ENCODE measurements at places on chromosomes 13 and 19.

DNA sequence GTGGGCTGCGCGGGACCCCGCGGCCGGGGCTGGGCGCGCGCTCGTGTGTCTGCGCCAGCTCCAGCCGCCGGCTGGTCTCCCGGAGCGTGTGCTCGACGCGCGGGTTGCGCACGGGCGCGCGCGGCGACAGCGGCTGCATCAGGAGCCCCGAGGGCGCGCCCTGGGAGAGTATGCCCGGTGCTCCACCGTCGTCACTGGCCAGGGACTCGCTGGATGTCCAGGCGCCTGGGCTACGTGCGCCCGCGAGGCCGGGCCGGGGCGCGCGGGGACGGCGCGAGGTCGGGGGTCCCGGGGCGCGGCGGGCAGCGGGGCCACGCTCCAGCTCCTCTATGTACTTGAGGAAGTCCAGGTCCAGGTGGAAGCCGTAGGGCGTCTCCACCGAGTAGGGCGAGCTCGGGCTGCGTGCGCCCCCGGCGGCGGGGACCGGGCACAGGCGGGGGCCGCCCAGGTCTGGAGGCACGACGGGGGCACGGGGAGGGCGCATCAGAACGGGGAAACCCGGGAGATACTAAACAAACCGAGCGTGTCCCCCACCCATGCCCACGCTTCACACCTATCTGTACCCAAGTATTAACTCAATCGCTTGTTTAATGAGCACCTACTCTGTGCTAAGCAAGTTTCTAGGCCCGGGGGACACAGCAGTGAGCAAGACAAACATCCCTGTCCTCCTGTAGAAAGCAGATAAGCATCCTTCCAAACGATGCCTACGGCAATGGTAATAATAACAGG, 7.6 kb downstream of the KANK3 start:
- H3K27ac ChIP-seq, result no peak overlapping the region
- H3K4me1 ChIP-seq, result peaks cover 18% of the 10 kb centered on the region
- peak overlapping the region; percentile 19 for H3K4me3 ChIP-seq
- no peaks in the 10 kb centered on the region for H3K36me3 ChIP-seq
- no peaks in the 10 kb centered on the region for H3K27me3 ChIP-seq

GRCh38 chr19:13120817-13121216, 2.8 kb downstream of the NACC1 start:
- peaks cover 47% of the 10 kb centered on the region for H3K4me1 ChIP-seq
- H3K27me3 ChIP-seq, result no peaks in the 10 kb centered on the region
- no peaks in the 10 kb centered on the region for H3K36me3 ChIP-seq
- H3K4me3 ChIP-seq, result no peak overlapping the region

DNA sequence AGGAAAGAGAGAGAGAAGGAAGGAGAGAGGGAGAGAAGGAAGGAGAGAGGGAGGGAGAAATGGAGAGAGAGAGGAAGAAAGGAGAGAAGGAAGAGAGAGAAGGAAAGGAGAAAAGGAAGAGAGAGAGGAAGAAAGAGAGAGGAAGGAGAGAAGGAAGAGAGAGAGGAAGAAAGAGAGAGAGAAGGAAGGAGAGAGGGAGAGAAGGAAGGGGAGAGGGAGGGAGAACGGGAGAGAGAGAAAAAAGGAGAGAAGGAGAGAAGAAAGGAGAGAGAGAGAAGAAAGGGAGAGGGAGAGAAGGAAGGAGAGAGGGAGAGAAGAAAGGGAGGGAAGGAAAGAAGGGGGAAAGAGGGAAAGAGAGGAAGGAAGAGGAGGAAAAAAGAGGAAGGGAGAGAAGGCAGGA, 1070.7 kb downstream of the UQCRFS1 start:
- no peak overlapping the region for H3K4me3 ChIP-seq
- no peaks in the 10 kb centered on the region for H3K27me3 ChIP-seq
- no peak for DNase-seq
- H3K27ac ChIP-seq, result no peak overlapping the region

- no peak overlapping the region for H3K4me3 ChIP-seq
- no peak for DNase-seq
- no peaks in the 10 kb centered on the region for H3K4me1 ChIP-seq
- H3K36me3 ChIP-seq, result no peaks in the 10 kb centered on the region
Measured at GRCh38 chr13:67792151-67792676, 562.1 kb upstream of the PCDH9 start.

GRCh38 chr13:76638882-76639281, 247.3 kb downstream of the KCTD12 start:
- no peak overlapping the region for H3K27ac ChIP-seq
- no peak overlapping the region for H3K4me3 ChIP-seq
- no peak for DNase-seq
- H3K4me1 ChIP-seq, result peaks cover 10% of the 10 kb centered on the region
- no peaks in the 10 kb centered on the region for H3K36me3 ChIP-seq
- H3K27me3 ChIP-seq, result no peaks in the 10 kb centered on the region

DNA sequence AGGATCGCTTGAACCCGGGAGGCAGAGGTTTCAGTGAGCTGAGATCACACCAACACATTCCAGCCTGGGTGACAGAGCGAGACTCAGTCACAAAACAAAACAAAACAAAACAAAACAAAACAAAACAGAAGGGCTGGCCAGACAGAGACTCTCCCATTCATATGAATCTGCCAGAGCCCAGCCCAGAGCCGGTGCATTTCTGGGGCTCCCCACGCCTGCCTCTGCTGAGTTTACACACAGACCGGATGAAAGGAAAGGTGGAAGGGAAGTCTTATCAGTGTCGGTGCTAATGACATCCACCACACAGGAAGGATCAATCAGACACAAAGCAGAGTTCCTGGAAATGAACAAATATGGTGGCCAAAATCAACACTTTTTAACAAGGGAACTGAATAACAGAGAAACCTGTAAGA, 6.8 kb downstream of the TRAPPC6A start:
- H3K4me1 ChIP-seq, result peaks cover 22% of the 10 kb centered on the region
- peak overlapping the region; percentile 9 for H3K27ac ChIP-seq
- DNase-seq, result no peak
- H3K4me3 ChIP-seq, result no peak overlapping the region
- no peaks in the 10 kb centered on the region for H3K36me3 ChIP-seq
- H3K27me3 ChIP-seq, result no peaks in the 10 kb centered on the region

GRCh38 chr19:534088-534487, 2.5 kb downstream of the CDC34 start:
- peak overlapping the region; percentile 87 for H3K27ac ChIP-seq
- H3K27me3 ChIP-seq, result no peaks in the 10 kb centered on the region
- H3K4me3 ChIP-seq, result peak overlapping the region; percentile 95
- peaks cover 43% of the 10 kb centered on the region for H3K4me1 ChIP-seq

GRCh38 chr19:12092065-12092867, 27.7 kb downstream of the ZNF844 start:
- no peaks in the 10 kb centered on the region for H3K27me3 ChIP-seq
- H3K36me3 ChIP-seq, result no peaks in the 10 kb centered on the region
- DNase-seq, result no peak
- H3K27ac ChIP-seq, result peak overlapping the region; percentile 79
- peak overlapping the region; percentile 73 for H3K4me3 ChIP-seq

DNA sequence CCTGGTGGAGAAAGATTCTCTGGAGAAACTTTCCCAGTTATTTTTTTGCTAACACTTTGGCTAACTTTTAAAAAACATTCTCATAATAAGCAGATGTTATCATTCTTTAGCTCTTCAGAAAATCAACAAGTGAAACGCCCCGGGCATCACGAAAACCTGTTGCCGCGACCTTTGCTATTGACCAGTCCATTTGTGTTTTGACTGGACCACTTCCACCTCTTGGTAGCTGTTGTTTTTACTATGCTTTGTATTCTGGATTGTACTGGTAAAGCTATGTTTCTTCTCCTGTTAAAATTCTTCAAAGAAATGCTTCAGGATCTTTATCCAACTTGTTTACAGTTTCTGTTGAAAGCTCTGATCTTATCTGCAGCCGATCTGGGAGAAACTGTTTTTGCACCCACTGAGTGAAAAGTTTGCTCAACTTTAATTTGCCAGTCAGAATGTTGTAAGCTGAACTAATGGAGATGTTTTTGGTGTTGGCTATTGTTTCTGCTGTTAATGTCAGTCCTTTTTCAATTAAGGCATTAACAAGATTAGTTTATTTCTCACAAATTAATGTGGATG, 23.3 kb downstream of the UFM1 start:
- DNase-seq, result no peak
- H3K4me3 ChIP-seq, result no peak overlapping the region
- H3K4me1 ChIP-seq, result peaks cover under 1% of the 10 kb centered on the region
- no peaks in the 10 kb centered on the region for H3K27me3 ChIP-seq
- no peaks in the 10 kb centered on the region for H3K36me3 ChIP-seq
- H3K27ac ChIP-seq, result no peak overlapping the region

GRCh38 chr13:20457670-20458069, 68.0 kb downstream of the CRYL1 start:
- no peak overlapping the region for H3K4me3 ChIP-seq
- H3K27ac ChIP-seq, result no peak overlapping the region
- peaks cover 5% of the 10 kb centered on the region for H3K4me1 ChIP-seq
- no peaks in the 10 kb centered on the region for H3K27me3 ChIP-seq
- DNase-seq, result peak; percentile 5

DNA sequence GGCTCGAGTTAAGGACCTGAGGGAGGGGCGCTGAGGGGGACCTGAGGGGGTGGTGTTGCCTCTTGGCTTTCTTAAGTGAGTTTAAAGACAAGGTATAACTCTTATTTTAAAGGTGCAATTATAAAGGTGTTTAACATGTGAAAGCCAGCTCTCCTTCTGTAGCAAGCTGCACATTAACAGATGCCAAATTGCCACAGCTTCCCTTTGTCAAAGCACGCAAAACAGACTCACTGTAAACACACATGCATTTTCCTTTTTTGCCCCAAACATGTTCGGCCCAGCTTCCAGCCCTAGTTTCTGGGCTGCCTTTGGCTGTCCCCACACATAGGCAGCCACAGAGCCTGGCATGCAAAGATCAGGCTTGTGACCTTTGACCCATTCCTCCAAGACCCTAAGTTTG, 111.9 kb downstream of the SLC7A1 start:
- H3K4me1 ChIP-seq, result no peaks in the 10 kb centered on the region
- no peak for DNase-seq
- H3K27ac ChIP-seq, result no peak overlapping the region
- no peaks in the 10 kb centered on the region for H3K27me3 ChIP-seq
- H3K4me3 ChIP-seq, result no peak overlapping the region
- no peaks in the 10 kb centered on the region for H3K36me3 ChIP-seq

Data from vagina (tissue), 2 donors.